Skeletal muscle cell (primary cell): ENCODE measurements at places on chromosomes 6 and 20.
A peak's percentile ranks its signal among the peaks of the same experiment; 100 is the strongest.

DNA sequence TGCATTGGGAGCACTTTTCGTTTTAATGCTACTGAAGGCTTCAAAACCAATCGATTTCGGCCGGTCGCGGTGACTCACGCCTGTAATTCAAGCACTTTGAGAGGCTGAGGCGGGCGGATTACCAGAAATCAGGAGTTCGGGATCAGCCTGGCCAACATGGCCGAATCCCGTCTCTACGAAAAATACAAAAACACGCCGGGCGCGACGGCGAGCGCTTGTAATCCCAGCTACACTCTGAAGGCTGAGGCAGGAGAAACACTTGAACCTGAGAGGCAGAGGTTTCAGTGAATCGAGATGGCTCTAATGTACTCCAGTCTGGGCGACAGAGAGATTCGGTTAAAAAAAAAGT, 58.4 kb downstream of the TRIM38 start:
- no peak for DNase-seq

GRCh38 chr20:32672394-32672981, 1.3 kb downstream of the C20orf203 start:
- DNase-seq = no peak

DNA sequence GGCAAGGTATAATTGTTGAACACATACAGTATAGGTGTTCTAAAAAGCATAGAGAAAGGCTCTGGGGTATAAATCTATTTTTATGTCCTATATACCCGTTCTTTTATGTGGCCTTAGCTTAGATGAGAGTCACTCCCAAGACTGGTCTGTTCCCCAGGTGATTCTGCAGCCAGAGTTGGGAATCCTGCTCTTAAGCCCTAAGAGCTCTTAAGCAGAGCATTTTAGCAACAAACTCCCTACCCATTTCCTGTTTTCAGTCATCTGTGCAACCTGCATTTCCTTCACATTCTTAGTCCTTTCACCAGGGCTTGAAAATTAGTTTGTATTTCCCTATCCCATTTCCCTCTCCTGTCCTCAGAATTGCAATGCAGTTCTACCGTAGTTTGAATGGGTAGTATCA, 166.1 kb downstream of the HS3ST5 start:
- no peak for DNase-seq

GRCh38 chr20:22728146-22728745, 143.9 kb upstream of the FOXA2 start:
- no peak for DNase-seq

- DNase-seq = no peak
Observed at GRCh38 chr6:169808608-169808967, 57.2 kb downstream of the ERMARD start.

- DNase-seq = peak; percentile 10
Observed at GRCh38 chr6:159595173-159595572, 97.9 kb downstream of the SOD2 start.

- DNase-seq = no peak
Observed at GRCh38 chr6:168001029-168001332, 3.5 kb downstream of the KIF25 start.

DNA sequence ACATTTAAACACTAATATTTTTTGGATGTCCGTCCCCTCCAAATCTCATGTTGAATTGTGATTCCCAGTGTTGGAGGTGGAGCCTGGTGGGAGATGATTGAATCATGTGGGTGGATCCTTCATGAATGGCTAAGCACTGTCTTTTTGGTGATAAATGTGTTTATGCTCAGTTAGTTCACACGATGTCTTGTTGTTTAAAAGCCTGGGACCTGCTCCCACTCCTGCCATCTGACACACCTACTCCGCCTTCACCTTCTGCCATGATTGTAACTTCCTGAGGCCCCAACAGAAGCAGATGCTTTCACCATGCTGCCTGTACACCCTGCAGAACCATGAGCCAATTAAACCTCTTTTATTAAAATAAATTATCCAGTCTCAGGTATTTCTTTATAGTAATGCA, 114.7 kb downstream of the TNFAIP3 start:
- DNase-seq = no peak

DNA sequence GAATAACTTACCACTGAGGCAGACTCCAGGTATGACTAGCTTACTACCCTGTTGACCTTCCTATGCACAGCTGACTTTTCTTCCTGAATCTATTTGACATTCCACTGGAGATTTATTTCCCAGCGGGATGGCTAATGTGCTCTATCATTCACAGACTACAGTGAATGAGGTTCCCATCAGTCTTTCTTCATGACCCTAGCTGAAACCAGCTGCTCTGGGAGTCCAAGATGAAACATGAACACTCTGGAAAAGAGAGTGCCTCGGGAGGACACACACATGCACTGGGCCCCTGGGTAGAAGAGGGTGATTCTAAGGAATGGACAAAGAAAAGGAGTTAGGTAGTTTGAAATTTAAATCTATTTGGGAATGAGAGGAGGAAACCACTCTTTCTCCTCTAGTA, 82.6 kb upstream of the DST start:
- DNase-seq = no peak

DNA sequence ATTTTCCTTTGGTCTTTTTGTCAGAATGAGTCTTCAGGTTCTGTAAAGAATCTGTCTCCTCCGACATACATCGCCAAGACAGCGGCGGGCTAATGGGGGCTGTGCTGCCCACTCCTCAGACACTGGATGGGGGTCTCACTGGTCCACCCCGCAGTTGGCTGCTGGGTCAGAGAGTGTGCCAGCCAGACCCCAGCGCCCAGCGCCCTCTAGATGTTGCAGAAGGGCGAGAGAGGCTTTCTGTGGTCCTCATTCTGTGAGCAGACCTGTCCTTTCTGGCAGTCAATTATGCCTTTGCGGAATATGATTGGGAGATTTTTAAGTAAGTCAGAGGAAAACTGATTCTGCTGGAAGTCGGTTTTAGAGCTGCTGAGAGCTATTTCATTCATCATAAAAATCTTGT, 7.8 kb upstream of the CCR6 start:
- DNase-seq = no peak

DNA sequence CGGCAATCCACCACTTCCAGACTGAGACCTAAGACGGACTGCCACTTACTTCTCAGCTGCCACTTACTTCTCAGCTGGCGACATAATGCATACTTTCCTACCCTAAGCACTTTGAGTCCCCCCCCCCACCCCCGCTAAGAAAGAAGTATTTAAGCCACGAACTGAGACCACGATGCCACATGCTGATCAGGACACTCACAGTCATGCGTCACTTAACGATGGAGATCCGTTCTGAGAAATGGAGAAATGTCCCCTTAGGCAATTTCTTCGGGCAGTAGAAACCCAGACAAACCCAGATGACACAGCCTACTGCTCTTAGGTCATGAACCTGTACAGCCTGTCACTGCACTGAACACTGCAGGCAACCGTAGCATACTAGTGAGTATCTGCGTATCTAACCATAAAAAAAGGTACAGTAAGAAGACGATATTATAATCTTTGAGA, 690 bp downstream of the IFNGR1 start:
- no peak for DNase-seq

DNA sequence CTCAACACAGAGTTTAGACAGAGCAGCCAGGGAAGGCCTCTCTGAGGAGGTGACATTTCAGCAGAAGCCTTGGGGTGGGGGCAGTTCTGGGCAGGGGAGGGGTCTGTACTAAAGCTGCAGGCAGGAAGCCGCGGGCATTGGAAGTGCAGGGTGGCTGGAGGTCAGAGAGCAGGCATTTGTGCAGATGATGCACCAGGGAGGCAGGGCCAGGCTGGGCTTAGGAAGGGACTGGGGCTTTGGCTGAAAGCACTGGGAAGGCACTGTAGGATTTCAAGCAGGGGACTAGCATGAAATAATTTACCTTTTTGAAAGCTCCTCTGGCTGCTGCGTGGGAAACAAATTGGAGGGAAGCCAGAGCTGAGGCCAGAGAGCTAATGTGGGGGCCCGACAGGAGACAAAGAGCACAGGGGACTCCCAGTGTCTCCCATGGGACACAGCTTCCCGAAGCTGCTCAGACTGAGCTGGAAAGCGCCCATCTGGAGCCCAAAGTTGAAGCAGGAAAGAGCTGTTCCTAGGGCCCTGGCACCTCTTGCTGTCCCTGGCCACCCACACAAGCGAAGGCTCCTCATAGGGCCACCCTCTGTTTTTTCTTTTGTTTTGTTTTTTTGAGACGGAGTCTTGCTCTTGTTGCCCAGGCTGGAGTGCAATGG, 19.3 kb downstream of the ADA start:
- no peak for DNase-seq

DNA sequence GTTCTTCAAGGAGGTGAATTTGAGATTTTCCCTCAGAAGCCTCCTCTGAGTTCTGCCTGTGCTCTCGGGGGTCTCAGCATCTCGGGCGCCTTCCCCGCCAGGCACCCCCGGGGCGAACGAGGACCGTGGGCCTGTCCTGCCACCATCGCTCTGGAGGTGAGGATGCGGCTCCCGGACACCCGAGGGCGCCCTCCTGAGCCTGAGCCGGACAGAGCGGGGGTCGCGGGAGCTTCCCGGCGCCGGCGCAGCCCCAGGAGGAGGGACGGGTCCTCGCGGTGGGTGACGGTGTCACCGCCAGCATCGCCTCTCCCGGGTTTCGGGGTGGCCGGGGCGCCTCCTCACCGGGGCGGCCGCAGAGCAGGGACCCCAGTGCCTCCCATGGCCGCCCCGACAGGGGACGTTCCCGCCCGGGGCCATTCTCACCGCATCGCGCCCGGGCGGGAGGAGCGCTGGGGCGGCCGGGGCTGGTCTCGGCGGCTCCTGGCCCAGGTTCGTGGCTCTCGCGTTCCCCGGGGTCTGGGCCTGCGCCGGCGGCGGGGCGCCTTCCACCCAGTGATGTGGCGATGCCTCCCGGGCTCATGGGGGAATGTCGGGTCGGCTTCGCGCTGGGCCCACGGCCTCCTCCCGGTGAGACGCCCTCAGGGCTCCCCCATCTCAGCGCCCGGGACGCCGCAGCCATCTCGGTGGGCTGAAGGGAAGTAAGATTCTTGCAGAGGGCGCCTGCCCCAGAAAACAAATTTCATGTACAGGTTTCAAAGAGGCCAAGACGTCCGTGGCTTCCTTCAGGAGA, 210.5 kb downstream of the ERMARD start:
- no peak for DNase-seq
